ENCODE measurements at places on chromosomes 2 and 18.
A peak's percentile ranks its signal among the peaks of the same experiment; 100 is the strongest.

GRCh38 chr18:70422391-70422965 lies 133.6 kb downstream of the SOCS6 start:
- DNase-seq: peak; percentile 51

GRCh38 chr2:11920993-11921583 lies 174.7 kb downstream of the LPIN1 start:
- DNase-seq: peak; percentile 21

DNA sequence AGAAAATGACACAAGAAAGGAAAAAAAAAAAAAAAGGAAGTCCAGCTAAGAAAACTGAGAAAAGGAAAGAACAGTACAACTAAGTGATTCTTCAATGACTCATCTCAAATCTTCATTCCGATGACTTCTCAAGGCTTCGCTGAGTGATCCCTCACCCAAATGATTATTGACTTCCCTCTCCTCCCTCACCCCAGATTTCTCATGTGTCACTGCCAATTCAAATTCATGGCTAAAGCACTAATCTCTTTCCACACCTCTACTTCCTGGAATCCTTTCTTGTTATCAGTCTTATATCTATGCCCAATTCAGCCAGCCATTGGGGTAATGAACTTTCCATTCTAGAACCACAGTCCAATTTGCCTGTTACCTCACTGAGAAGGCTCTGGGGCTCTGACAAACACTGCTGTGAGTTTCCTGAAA lies 7.2 kb upstream of the ABCB11 start:
- DNase-seq: no peak

GRCh38 chr18:13407484-13407883 lies 188.9 kb downstream of the LDLRAD4 start:
- no peak for DNase-seq

DNA sequence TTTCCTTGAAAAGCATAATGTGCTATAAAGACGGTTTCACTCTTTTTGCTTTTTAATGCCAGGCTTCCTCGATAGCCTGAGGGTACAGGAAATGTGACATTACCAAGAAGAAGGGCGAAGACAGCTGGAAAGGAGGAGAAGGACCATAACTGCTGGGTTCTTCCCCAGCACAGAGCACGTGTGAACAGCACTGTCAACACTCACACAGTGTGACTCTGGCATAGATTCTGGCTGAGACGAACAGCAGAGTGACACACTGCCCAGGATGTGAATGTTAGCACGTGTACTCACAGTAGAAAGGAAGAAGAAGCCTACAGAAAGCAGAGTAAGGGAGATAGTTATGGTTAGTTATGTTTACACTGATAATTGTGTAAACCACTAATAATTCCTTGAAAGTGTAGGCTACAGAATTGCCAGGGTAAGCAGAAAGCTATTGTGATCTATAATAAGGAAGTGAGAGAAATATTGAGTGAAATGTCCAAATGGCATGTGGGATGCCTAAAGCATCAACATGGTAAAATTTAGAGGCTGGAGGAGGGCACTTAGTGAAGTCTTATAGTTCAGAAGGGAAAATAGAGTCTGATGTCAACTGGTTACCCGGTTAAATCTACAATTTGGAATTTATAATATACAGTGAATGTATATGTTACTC lies 198.2 kb downstream of the DLGAP1 start:
- DNase-seq: no peak

DNA sequence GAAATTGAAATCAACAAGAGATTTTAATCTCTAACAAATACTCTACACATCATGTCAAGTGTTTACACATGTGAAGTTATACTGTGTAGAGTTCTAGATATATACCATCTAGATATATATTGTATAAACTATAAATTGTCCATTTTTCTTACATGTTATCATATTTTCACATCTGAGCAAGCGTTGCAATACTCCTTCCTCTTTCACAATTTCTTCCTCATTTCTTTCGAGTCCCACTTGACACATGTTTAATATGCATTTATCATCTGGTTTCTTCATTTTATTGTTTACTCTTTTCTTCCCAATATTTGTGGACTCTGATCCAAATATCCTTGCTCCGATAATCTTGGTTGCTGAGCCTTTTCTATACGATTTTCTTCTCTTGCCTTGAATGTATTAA lies 50.2 kb downstream of the UNC80 start:
- DNase-seq: no peak

- no peak for DNase-seq
Observed at GRCh38 chr2:55223958-55224760, 7.9 kb downstream of the CLHC1 start.

- no peak for DNase-seq
Observed at GRCh38 chr2:235543128-235543750, 49.4 kb downstream of the AGAP1 start.

DNA sequence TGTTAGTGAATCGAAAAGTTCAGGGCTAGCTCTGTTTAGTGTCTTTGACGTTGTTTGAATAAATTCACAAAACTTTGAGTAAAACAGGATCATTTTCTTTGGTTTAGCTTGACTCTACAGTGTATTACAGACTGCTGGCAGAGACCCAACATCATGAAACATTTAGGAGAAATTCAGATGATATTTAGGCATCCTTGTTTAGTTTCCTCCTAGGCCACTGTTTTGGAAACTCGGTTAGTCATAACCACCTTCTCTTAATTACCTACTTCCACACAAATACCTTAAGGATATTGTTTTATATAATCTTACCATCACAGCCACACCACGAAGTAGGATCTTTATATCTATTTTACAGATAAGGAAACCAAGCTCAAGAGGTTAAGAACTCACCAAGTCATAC lies 7.8 kb downstream of the LIMS1 start:
- peak; percentile 79 for DNase-seq

- DNase-seq: no peak
Observed at GRCh38 chr2:99692785-99693184, 203.0 kb upstream of the REV1 start.

DNA sequence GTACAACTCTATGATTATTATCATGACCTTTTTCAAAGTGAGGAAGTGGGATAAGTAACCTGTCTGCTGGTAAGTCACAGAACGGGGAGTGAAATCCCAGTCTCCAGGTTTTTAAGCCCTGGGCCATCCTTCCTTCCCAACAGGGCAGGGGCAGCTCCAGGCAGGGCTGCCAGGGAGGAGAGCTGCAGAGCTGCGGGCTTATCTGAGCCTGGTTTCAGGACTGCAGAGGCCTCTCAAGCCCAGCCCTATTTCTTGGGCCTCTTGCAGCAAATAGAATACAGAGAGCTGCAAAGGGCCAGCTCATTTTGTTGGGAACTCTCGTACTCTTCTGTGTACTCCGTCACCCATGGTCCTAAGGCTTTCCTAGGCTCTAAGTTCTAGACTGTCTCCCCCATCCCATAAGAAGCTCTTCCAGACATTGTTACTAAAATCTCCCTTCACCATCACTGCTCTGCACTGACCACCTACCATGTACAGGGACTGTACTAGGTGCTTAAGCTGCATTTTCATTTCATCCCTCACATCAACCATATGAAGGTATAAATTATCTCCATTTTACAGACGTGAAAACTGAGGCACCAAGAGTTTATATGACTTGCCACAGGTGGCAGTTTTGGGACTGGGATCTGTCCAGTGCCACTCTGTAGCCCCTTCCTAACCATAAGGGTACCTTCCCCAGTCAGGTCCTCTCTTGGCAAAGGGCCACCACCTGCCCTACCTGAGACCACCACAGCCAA lies 3.1 kb downstream of the RAB11FIP5 start:
- no peak for DNase-seq

DNA sequence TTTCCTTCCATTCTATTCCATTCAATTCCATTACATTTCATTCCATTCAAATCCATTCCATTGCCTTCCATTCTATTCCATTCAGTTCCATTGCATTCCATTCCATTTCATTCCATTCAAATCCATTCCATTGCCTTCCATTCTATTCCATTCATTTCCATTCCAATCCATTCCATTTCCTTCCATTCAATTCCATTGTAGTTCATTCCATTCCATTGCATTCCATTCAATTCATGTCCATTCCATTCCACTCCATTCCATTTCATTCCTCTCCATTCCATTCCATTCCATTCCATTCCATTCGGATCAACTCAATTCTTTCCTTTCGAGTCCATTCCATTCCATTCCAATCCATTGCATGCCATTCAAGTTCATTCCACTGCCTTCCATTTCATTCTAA lies 1128.3 kb downstream of the RPIA start:
- no peak for DNase-seq
